ENCODE measurements at places on chromosomes 12 and 14.

- no peak for DNase-seq
Measured at GRCh38 chr12:115866909-115867525, 410.5 kb downstream of the MED13L start.

DNA sequence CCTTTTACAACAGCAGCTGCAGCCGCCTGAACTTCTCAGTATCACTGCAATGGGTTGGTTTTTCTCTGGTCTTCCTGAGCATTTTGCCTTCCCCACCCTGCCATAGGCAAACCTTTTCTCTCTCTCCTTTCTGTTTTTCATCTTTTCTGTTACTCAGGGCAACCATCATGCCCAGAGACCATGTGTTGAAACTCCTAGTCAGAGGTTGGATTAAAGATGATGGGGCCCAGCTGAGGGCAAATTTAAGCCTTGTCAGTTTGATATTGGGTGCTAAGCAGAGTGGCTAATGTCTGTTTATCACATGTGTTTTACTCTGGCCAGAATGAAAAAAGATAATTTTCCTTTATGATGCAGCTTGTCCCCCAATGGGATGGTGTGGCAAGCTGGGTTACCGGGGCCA, 107.9 kb upstream of the PMCH start:
- DNase-seq: no peak

- no peak for DNase-seq
Measured at GRCh38 chr12:7042842-7043241, 17.7 kb upstream of the C1S start.

- DNase-seq: no peak
Measured at GRCh38 chr12:125528281-125528680, 463.0 kb downstream of the AACS start.

DNA sequence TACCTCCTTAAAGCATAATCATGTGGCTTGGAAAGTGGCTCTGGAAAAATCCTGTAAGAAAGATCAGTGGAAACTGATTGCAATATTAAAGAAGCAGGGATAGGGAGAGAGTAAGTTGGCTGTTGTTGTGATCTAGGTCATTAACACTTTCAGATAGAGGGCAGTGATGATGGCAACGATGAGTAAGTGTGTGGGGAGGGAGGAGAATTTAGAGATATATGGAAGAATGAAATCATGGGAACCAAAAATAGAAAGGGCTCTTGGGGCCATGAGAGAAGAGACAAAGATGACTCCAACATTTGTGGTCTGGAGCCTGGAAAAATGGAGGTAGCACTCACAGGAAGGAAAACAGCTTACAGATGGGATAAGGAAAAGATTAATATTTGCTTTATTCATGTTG, 23.3 kb downstream of the SNRPF start:
- DNase-seq: no peak

DNA sequence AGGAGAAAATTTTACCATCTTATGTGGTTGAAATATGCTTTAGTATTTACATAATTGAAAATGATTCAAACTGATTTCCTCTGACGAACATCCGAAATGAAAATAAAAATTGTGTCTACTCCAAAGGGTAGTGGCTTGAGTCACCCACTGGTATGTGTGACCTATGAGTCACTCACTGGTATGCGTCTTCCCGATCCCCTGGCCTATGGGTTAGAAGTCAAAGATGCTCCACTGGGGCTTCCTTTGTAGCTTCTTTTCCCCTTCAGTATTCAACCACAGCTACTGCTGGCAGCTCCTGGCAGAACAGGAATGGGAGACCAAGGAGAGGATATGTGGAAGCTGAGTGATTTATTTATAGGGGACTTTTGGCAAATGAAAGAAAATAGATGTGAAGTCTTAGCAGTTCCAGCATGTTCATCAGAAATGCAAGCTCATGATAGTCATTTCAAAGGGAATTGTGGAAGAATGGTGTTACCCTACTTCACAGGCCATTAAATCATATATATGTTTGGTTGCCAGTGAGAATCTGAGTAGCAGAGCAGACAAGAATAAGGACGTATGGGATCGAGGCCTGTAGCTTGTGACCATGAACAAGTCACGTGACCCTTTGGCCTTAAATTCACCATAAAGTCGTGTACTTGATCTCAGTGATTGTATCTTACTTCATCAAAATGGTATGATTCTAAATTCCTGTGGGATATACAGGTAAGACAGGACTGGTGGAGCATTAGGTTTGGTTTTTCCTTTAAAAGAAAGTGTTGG, 108.3 kb downstream of the CRADD start:
- peak; percentile 88 for DNase-seq

DNA sequence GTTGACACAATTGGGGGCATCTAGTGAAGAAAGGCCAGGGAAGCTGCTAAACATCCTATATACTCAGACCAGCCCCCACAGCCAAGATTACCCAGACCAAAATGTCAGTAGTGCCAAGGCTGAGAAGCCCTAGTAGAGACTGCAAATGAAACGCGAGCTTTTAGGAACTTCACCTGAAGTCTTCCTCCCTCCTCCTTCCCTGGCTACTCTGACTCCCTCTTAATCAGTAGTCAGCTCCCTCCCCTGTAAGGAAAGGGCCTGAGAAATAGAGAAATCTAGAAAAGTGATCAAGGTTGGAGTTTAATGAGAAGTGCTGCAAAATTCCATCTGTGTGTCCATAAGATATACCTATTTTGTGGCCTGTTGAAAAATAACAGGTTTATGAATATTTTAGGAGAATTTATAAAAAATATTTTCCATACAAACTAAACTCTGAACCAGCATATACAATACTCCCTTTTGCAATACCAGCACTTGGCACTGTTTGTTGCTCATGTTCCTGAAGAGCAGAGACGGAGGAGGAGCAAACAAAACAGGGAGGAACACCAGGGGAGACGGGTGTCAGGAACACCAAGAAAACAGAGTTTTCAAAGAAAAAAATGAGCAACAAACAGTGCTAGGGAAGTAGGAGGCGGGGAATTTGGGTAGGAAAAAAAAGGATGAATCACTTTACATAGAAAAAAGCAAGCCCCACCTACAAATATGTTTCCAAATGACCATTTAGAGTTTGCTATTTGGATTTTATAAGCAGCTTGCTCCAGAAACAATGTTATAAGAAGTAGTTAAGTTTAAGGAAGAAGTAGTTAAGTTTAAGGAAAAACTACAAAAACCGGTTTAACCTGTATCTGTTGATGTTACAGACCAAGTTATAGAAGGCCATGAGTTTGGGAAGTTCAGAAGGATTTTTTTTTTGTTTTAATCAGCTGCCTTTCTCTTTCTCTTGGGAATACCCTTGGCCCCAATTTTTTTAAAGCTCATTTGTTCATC, 282.1 kb upstream of the GRIP1 start:
- no peak for DNase-seq

DNA sequence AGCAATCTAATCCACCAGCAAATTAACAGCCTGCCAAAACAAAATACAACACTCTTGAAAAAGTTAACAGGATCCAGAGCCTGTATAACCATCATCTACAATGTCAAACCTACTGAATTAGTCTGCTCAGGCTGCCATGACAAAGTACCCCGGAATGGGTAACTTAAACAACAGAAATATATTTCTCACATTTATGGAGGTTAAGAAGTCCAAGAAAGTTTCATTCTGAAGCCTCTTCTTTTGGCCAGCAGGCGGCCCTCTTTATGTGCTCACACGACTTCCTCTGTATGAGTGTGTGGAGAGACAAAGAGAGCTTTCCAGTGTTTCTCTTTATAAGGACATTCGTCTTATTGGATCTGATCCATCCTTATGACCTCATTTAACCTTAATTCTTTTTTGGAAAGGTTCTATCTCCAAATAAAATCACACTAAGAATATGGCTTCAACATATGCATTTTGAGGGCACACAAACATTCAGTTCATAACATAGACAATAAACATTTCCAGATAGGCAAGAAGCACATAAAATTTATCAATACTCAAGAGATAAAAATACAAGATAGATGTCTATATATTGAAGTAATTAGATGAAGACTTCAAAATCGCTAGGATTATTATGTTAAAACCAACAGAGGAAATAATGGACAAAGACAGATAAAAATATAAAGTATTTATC, 5.9 kb upstream of the RERG start:
- DNase-seq: no peak

DNA sequence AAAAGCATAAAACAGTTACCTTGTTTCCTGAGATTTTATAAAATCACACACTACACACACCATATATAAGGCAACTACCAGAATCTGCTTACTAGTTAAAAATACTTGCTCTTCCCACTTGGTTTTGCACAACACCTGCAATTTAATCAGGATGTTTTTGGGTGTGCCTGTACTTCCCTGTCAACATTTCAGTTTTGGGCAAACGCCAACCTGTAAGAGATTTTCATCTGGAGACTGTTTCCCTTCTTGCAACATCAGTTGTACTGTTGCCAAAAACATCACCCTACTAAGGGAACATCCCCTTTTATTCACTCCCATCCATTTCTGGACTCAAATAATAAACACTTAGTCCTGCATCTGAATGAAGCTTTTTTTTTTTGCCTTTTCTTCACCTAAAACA, 172.3 kb downstream of the DUSP6 start:
- DNase-seq: no peak

GRCh38 chr12:87020071-87020470, 763.9 kb upstream of the MGAT4C start:
- DNase-seq: peak; percentile 1

DNA sequence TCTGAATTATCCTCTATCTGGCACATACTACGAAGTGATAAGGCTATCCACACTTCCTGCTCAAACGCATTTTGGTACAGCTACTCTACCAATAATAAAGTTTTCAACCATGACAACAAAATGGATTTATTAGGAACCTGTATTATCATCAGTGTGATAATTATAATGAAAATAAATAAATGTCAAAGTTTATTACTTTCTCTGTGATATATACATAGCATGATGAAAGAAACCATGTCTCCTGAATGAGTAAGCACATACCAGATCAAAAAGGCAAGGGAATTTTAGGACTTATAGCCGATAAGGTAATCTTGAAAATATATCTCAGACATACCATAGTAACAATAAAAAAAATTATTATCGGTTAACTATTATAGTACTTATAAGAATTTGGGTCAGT, 61.1 kb downstream of the CPNE8 start:
- no peak for DNase-seq

GRCh38 chr12:67275380-67275913, 6.3 kb downstream of the CAND1 start:
- DNase-seq: no peak

DNA sequence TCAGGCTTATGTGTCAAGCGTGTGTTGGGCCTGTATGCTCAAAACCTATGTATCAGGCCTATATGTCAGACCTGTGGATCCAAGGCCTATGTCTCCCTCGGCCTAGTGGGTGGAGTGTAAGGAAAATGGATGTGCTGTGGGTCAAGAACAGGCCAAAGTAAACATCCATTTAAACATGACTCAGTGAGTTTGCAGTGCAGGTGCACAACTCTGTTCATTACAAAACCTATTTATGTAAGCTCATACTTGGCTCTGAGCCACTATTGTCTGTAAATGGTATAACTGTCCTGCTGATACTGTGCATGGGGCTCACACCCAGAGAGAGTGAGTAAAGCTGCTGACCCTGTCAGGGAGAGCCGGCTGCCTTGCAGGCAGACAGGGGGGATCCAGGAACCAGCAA, 249.7 kb upstream of the AVPR1A start:
- DNase-seq: no peak

DNA sequence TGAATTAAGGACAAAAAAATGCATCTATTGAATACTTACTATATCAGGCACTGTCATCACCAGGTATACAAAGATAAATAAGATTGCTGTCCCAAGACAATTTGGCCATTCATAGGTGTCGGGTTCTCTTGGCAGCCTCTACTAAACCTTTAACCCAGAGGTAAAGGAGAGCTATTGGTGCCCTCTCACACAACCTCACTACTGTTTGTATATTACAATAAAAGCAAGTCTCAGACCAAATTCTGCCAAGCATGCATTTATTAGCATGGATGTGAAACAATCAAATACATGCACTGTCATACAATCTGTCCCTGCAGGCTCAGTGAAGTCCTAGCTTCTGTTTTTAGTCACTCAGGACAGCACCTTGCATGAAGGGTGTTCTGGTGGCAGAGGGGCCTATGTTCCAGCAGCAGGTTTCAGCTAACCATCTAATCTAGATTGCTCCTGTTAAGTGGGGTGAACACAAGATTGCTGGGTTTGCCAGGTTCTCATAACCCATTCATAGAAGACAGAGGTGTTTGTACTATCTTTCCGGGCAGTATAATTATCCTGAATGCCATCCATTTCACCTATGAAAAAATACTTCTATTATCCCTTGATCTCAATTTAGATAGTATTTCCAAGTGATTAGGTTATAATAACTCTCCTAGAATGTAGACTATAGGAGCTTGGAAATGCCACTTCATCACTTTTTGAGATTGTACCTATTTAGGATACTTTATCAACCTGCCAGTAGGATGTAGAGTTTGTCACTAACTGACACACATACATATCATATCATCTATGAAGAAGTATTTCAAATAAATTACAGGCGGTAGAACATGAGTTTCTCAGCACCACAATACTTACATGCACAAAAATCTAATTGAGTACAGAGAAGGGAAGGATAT, 254.0 kb upstream of the KRR1 start:
- no peak for DNase-seq

GRCh38 chr14:67977434-67978034, 158.0 kb downstream of the RAD51B start:
- no peak for DNase-seq

- DNase-seq: no peak
Measured at GRCh38 chr12:41465526-41465925, 277.4 kb downstream of the PDZRN4 start.

GRCh38 chr12:26455936-26456574, 260.7 kb downstream of the SSPN start:
- peak; percentile 8 for DNase-seq

DNA sequence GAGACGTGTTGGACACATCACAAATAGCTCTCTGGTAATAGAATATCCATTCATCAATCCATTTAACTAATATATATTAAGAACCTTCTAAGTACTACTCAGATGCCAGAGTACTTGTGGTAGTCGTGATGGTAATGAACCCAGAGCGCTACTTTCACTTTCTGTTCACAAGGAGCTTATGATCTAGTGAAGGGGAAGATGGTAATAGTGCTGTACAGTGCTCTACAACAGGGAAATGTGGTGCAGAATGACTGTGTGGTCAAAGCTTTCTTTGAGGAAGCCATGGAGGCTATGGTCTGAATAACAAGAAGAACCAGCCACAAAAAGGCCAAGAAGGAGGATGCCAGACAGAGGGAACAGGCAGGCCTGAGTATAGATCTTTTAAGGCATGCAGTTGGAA, 212.0 kb downstream of the PTPRO start:
- DNase-seq: no peak

DNA sequence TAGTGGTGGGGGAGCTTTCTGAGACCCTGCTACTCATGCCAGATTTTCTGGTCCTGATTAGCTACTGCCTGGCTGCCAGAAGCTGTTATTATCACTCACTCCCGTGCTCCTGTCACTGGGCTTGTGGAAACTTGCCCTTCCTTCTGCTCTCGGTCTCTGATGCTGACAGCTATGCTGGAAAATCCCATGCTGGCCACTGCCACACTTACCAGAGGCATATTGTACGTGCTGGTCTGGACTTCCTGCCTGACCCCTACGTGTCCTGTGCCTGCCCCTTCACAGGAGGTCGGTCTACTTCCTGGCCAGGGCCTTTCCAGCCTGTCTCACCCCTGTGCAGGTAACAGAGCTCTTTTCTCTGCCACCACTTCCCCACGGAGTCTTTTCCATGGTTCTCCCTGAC, 149.4 kb upstream of the PLEKHG7 start:
- no peak for DNase-seq

- DNase-seq: no peak
Measured at GRCh38 chr14:22845821-22846625, 9.6 kb downstream of the MMP14 start.

GRCh38 chr12:32455607-32456071, 56.3 kb downstream of the FGD4 start:
- DNase-seq: peak; percentile 92

- no peak for DNase-seq
Measured at GRCh38 chr12:128586451-128587029, 237.2 kb downstream of the SLC15A4 start.
